ENCODE measurements at places on chromosomes 1 and 21.

- DNase-seq, result no peak
Observed at GRCh38 chr1:237012788-237013383, 8.6 kb upstream of the MT1HL1 start.

DNA sequence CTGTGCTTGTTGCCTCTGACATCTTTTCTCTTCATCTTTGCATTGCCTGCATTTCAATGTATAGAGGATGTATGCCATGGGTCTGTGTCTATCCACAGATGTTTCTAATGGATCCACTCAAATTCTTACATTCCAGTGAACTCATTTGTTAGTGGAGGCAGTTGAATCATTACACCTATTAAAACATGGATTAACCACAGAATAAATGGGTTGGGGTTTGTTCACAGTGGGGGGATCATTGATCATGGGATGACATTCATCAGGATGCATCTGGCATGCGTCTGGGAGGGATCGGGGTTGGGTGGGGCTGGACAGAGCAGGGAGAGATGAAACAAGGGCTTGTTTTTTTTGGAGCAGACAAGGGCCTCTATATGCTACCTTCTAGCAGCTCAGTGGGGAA lies 182.5 kb downstream of the RHOU start:
- no peak for DNase-seq

- peak; percentile 53 for DNase-seq
Observed at GRCh38 chr1:186838380-186839040, 9.8 kb downstream of the PLA2G4A start.

DNA sequence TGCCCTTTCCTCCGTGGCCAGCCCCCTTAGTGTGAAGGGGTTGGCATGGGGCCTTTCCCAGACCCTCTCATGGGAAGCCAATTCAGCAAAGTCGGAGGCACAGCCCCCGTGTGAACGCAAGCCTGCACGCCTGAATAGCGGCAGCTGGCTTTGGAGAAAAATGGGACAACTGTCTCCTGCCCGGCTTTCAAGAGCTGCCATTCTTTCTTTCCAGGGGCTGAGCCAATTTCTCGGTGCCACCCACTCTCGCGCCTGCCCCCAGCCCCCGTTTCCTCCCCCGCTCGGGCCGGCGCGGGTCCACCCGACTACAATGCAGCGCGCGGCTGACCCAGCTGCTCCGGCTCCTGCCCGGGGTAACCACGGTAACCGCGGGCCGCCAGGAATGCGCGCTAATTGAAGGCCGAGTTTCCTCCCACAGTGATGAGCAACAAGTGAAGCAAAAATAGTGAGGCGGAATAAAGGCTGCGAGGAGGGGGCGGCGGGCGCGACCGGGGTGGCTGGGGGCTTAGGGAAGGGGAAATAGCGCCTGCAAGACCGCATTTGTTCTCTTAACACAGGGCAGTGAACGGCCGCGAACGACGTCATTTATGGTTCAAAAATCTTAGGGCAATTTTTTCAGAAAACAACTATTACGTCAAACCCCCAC lies 27.8 kb downstream of the ILDR2 start:
- peak; percentile 75 for DNase-seq

GRCh38 chr1:247998811-247999210 lies 14.6 kb upstream of the OR2L5 start:
- no peak for DNase-seq

DNA sequence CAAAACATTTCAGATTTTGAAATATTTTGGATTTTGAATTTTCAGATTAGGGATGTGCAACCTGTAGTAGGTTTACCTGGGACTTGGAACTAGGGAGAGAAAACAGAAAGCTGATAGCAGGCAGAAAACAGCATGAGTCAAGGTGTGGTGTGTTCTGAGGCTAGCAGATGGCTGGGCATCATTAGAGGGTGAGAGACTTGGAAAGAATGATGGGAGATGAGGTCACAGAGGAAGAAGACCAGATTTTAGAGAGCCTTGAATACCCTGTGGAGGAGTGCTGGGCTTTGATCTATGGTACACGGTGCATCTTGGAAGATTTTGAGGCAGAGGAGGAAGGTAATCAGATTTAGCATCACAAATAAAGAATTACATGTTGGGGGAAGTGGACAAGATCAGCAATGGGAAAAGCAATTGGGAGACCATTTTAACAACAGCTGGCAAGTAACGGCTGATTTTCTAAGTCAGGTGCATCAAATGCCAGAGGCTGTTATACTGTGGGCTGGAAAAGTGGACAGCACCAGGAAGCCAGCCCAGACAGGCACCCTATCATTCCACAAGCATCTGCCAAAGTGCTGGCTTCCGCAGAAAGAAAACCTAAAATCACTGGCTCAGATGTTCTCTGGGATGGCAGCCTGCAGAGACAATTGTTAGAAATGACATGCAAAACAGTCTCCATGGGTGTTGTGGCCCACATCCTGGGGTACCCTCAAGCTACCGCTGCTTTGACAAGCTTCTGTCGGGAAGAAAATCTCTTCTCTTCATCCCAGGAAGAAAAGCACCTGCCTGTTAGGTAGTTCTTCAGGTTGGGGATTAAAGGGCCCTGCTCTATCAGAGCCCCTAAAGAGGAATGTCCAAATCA lies 30.9 kb upstream of the CAMK1G start:
- DNase-seq, result no peak

DNA sequence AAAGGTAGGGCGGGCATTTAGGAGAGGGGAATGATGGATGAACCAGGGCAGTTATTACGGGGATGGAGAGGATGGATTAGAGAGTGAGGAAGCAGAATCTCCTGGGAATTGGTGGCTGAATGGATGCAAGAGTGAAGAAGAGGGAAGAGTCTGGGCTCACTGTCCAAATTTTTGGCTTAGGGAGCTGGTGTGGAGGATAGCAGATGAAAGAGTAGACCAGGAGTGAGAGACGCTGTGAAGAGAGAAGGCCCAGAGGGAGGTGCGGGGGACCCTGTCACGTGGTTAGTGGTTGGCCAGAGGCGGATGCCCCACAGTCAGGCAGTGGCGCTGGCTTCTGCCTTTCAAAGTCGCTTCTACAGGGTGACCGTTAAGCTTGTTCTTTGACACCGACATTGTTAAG lies 78.4 kb downstream of the PEX14 start:
- no peak for DNase-seq

- no peak for DNase-seq
Observed at GRCh38 chr1:98068016-98068415, 147.2 kb upstream of the DPYD start.

GRCh38 chr1:218971156-218971555 lies 202.5 kb upstream of the LYPLAL1 start:
- DNase-seq, result no peak

- DNase-seq, result no peak
Observed at GRCh38 chr21:36859744-36860501, 106.5 kb downstream of the HLCS start.

DNA sequence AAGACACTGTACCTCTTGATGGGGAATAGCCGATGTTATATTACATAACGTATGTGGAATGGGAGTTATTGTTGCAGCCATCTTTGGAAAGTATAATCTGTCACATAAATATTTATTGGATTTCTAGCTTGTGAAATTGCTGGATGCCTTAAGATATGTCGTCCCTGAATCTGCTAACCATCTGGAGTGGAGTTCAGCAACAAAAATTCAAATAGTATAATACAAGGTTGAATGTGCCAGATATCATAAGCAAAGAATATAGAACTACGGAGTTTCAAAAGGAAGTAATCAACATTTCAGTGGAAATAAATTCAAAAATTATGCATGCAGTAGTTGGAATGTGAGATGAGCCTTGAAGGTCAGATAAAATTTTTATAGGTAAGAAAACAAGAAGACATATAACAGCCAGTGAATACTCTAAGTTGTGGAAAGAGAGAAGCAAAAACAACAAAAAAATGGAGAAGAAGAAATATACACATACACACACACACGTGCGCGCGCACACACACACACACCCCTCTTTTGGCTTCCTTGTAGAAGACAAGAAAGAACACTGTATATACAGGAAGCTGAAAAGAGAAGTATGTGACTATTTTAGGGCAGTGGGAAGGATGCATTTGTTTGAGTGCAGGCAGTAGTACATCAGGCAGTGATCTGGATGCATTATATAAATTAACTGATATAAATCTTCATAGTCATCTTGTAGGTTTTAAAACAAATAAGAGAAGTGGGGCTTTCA lies 516.7 kb downstream of the KCNT2 start:
- DNase-seq, result no peak

DNA sequence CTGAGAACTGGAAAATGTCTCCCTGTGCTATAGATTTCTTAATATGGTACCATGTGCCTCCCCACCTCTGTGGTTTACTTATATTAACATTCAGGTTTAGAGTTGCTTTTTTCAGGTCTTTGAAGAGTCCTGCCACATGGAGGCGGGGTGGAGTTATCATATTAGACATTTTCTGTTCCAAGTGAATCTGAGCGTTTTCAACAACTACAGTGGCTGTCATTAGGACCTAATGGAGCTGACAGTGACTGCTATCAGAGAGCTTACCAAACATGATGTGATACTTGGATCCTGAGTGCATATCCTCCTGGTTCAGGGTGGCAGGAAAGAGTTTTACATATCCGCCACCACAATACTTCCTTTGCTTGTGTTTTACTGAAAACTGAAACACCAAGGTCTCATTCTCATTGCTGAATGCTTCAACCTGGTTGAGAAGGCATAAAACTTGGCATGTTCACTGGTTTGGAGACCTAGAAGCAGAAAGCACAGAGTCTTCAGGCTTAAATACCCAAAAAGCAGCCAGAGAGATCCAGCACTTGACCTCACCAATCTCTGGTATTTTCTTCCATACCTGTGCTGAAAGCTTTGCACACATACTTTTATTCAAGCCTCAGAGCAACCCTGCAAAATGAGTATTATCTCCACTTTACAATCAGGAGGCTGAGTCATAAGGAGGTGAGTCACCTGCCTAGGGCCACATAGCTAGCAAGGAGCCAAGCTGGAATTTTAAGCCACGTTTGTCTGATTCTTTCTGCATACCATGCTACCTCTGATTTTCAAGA lies 47.4 kb upstream of the OSBPL9 start:
- no peak for DNase-seq

DNA sequence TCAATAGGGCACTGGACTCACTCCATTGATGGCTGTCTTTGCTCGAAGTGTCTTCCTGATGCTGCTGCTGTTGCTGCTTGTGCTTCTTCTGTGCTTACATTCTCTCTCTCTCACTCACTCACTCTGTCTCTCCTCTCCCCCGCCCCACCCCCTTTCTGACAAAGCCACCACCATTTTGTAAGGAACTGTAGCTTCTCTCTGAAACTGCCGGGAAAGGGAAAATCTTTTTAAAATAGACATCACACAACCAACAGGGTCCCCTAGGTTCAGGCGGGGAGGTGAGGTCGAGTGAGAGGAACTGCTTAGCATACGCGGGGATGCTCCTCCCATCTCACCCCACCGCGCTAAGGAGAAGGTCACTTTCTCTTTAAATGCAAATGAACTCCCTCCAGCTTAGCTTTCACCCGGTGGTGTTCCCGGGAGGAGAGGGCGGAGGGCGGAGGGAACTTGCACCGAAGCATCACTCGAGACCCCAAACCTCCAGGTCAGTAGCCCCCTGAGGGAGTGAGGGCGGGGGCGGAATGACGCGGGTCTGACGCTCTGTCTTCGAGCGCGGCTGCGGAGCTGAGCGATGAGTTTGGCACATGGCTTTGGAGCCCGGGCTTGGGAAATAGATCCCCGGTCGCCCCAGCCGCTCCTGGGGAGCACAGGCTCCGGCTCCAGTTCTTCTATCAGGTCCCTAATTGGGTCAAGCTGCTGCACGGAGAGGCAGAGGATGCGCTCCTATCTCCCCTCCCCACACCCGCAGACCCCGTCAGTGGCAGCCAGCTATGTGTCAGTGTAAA lies at the start of gene CCDC28B:
Gene CCDC28B (plus strand): TSS at position 370 of the 785 bp plus-strand sequence. CDS start 1,341 bp downstream, outside the sequence.
- peak; percentile 80 for DNase-seq

DNA sequence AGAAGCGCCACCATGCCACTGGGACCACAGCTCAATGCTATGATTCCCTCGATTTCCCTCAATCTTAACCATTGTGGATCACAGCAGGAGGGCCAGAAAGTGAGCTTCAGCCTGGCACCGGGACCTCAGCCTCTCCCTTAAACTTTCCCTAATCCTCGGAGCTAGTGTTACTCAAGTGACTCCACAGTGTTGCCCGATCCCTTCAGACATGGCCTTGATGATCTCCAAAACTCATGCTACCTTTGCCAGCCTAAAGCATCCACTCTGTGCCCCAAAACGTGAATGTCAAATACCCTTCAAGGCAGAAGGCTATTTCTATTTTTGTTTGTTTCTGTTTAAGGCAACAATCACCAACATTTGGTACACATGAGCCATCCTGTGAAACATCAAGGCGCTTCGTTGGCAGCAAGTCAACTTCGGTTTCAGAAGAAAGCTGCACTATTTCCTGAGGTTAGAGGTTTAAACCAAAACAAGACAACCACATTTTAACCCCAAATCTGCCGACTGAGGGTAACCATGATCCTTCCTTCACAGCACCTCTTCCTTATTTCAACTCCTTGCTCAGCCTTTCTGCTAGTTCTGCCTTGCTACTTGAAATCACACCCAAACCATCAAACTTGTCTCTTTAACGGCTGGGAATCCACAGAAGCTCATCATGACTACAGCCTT lies 94.4 kb upstream of the KRTAP19-8 start:
- no peak for DNase-seq

GRCh38 chr1:84385347-84385746 lies 12.9 kb upstream of the DNASE2B start:
- no peak for DNase-seq

DNA sequence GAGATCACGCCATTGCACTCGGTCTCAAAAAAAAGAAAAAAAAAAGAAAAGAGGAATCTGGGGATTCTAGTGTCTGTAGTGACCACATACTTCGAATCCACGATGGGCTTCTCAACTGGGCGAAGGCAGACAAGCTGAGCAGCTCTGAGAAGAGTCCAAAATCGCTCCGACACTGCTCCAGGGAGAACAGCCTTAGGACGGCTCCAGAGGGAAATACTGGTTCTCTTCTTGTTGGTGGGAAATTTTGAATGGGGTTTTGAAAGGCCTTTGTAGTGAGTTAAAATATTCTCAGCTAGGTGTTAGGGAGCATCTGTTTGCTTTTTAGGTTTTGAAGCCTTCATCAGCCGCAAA lies 18.3 kb upstream of the HJV start:
- no peak for DNase-seq

- DNase-seq, result no peak
Observed at GRCh38 chr21:31283025-31283424, 61.0 kb downstream of the TIAM1 start.

- peak; percentile 83 for DNase-seq
Observed at GRCh38 chr1:35883635-35884101, 659 bp downstream of the AGO1 start.

DNA sequence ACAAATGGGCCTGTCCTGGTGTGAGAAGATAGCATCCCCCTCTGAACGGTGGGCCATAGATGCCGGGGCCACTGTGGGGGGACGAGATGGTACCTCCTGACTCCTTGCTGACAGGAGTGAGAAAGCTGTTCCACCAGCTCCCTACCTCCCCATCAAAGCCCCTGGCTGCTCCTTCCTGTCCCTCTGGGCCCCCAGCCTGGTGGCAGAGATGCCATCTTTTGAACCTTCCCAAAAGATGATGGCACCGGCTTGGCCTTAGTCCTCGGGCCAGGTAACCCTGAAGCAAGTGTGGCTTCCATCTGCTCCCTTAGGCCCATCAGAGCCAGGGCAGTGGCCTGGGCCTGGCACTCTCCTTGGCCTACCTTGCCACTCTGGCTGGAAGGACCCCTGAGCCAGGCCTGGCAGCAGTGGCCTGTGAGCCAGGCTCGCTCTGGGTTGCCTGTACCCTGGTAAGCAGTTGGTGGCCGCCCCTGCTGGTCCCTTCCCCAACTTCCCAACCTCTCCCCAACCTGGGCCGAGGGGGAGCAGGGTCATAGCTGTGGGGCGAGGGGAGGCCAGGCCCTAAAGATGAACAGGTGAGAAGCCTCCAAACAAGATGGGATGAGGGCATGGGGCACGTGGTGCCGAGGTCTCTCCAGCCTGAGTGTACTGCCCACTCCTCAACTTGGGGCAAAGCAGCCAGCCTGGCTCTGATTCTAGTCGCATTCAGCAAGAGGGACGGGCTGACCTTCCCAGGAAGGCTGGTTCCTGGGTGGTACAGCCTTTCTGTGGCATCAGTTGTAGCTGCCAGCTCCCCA lies 34.7 kb downstream of the ZBTB17 start:
- no peak for DNase-seq
